Chondrocyte (in vitro differentiated cells): ENCODE measurements at places on chromosomes 11 and 22. TPM values are rescaled to one million over a fixed set of nuclear protein-coding genes. Genes with fewer than 3 reads are reported as not detected.

GRCh38 chr11:73384872-73385689 lies 8.9 kb downstream of the RELT start:
- H3K27me3 ChIP-seq = no peaks in the 10 kb centered on the region
- H3K27ac ChIP-seq = no peak overlapping the region
- no peak for DNase-seq
- no peak overlapping the region for H3K4me3 ChIP-seq

- no peak overlapping the region for H3K4me3 ChIP-seq
- no peaks in the 10 kb centered on the region for H3K4me1 ChIP-seq
- no peaks in the 10 kb centered on the region for H3K27me3 ChIP-seq
- no peak overlapping the region for H3K27ac ChIP-seq
Observed at GRCh38 chr22:47673557-47673956, 911.1 kb downstream of the TBC1D22A start.

DNA sequence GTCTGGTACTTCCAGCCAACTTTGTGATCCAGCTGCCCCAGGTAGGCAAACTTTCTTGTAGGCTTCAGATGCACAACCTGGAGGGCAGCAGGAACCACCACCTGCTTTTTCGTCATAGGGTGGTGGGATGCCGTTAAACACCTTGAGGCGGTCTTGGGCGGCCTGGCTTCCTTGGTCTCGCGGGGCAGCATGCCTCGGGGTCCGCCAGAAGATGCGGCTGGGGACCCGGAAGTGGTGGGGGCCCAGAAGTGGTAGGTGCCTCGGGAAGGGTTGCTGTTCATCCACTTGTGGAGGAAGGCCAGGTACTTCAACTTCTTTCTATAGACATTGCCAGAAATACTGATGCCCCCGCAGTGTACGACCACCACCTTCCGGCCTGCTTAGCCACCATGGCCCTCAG lies 13.3 kb downstream of the DUSP18 start:
- no peaks in the 10 kb centered on the region for H3K4me1 ChIP-seq
- no peak for DNase-seq
- H3K27me3 ChIP-seq = no peaks in the 10 kb centered on the region
- no peak overlapping the region for H3K4me3 ChIP-seq
- no peaks in the 10 kb centered on the region for H3K36me3 ChIP-seq

DNA sequence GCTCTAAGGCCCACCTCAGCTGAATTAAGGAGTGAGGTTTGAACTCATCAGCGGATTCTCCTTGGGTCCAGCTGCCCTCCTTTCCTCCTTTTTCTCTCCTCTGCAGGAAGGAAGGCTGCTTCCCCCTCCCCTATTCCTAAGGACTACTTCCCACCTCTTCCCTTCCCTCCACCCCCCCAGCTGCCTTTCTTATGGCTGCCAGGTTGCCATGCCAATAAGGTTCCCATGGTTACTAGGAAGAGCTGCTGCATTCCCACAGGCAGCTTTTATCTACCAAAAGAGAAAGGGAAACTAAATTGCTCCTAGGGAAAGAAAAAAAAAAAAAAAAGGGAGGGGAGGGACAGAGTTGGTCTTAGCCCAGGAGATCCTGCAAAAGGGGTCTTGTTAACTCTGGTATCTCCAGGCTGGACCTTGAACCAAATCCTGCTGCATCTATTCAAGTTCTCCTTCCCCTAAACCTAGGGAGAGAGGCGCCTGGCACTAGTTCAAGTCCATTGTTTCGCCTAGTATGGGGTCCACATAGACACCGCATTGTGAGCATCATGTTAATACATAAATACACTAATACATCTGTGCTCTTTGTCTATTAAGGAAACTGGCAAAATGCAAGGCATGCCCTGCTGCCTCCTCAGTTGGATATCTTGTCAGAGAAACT lies 21.2 kb upstream of the FEZ1 start:
- no peak overlapping the region for H3K27ac ChIP-seq
- H3K4me3 ChIP-seq = no peak overlapping the region
- DNase-seq = no peak
- peaks cover 8% of the 10 kb centered on the region for H3K27me3 ChIP-seq
- H3K36me3 ChIP-seq = peaks cover 1% of the 10 kb centered on the region

GRCh38 chr11:75135021-75135650 lies 15.8 kb upstream of the SLCO2B1 start:
- no peaks in the 10 kb centered on the region for H3K4me1 ChIP-seq
- peaks cover 32% of the 10 kb centered on the region for H3K27me3 ChIP-seq
- no peak overlapping the region for H3K4me3 ChIP-seq
- H3K36me3 ChIP-seq = peaks cover 4% of the 10 kb centered on the region
- no peak for DNase-seq

Gene OR4C45
- total RNA-seq = not detected in 3 replicates

Gene MMP1
- 0.60 to 4.1 TPM (median 3.9 TPM) in 3 replicates for total RNA-seq

Gene KRTAP5-10
- total RNA-seq = not detected in 3 replicates

Gene HPX
- total RNA-seq = 2.6 to 3.8 TPM (median 3.2 TPM) in 3 replicates
